ENCODE measurements at places on chromosomes 6 and 20.

DNA sequence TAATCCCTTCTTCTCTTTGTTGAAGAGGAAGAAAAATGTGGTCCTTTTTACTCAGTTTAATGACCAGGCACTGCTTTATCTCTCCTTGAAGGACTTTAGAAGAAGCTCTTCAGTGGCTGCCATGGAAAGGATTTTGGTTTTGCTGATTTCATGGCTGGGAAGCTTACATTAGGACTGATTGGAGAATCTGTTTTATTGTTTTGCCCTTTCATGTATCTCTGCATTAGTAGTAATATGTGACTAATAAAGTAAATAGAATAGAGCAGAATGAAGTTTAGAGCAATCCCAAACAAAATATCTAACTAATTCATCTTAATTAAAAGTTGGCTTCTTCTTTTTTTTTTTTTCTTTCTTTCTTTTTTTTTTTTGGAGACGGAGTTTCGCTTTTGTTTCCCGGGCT, 502.9 kb downstream of the HAO1 start:
- no peak for DNase-seq

DNA sequence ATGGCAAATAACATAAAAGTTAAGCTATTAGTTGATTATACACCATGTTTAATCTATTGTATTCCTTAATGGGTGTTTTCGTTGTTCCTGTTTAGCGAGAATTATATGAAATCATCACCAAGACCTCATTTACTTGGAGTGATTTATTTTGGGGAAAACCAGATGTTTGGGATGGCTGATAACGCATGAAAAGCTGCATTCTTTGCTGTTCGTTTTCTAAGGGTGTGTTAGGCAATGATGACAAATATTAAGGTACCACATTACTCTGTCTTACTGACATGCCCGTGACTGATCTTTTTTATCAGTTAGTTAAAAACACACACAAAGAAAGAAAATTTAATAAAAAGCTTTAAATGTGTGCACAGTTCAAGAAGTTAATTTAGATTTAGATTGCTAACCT, 176.4 kb downstream of the ZFP64 start:
- no peak for DNase-seq

- peak; percentile 60 for DNase-seq
These were observed 32.5 kb downstream of the MUC22 start for GRCh38 chr6:31042806-31043205.

- no peak for DNase-seq
These were observed 174.0 kb downstream of the MRPL14 start for GRCh38 chr6:43953256-43953655.

GRCh38 chr6:113645986-113646385, 211.2 kb upstream of the MARCKS start:
- no peak for DNase-seq

- no peak for DNase-seq
These were observed 125.2 kb downstream of the TBC1D7 start for GRCh38 chr6:13203145-13203544.

DNA sequence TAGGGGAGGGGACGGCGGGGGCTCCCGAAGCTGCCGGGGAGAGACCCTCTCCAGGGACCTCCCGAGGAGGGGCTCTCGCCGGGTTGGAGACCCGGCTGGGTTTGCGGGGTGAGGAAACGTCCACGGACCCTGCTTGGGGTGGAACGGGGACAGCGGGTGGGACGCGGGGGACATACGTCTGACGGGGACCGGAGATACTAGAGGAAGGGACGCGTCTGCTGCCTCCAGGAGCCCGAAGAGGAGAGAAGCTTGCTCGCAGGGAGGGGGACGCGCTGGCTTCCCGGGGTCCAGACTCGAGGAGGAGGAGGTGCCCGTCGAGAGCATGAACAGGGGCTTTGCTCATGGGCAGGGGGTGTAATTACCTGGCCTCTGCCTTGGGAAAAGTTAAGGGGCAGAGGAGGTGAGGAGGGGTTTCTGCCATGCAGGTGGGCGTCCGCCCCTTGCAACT, 593 bp downstream of the DNMT3B start:
- no peak for DNase-seq

GRCh38 chr20:17358854-17359253, 132.0 kb downstream of the PCSK2 start:
- DNase-seq, result no peak

DNA sequence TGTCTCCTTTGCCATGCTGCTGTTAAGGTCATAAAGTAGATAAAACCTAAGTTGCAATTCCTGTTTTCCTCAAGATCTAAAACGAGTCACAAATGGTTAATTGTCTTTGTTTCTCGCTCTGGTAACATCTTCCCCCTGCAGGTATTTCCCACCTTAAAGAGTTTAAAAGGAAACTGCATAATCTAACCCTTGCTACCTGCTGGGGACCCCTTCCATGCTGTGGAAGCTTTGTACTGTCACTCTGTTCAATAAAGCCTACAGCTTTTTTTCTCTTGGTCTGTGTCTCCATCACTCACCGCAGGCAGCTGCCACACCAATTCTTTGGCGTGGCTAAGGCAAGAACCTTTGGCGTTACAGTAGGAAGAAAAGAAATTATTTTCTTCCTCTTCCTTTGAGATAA, 117.7 kb upstream of the GJE1 start:
- no peak for DNase-seq

GRCh38 chr6:97032955-97033354, 108.4 kb downstream of the KLHL32 start:
- DNase-seq, result peak; percentile 14

DNA sequence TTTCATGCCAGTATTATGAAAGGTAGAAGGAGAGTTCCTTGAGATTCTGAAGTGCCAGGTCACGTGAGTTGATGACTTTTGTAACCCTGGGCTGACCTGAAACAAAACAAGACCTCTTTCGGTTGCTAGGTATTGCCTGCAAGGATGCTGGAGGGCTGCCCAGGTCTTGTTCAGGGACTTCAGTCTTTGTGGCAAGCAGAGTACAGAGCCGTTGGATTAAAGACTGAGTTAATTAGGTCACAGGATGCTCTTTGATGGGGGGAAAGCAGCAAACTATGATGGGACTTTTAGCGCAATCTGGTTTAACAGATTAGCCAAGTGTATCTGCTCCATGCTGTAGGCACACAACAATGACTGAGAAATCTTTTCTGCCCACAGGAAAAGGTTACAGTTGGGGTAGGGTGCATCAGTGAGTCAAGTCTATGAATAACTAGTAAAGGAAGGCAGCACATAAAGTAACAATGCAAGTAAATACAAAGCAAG, 12.8 kb upstream of the ELOVL5 start:
- DNase-seq, result no peak

DNA sequence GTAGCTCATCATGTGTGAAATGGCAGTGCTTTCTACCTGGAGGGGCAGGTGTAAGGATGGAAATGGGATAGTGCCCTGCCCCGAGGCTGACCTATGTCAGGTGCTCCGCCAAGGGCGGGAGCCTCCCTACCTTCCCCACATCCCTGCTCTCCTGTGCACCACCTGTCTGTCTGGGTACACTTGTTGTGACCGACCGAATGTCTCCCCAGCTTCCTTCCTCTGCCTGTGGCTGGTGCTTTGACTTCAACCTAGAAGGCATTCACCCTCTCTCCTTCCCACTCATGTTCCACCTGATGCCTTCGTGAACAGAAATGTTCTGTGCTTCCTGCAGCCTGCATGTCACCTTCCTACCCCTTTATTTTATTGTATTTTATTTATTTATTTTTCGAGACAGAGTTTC, 114.8 kb downstream of the SCML4 start:
- DNase-seq, result no peak

DNA sequence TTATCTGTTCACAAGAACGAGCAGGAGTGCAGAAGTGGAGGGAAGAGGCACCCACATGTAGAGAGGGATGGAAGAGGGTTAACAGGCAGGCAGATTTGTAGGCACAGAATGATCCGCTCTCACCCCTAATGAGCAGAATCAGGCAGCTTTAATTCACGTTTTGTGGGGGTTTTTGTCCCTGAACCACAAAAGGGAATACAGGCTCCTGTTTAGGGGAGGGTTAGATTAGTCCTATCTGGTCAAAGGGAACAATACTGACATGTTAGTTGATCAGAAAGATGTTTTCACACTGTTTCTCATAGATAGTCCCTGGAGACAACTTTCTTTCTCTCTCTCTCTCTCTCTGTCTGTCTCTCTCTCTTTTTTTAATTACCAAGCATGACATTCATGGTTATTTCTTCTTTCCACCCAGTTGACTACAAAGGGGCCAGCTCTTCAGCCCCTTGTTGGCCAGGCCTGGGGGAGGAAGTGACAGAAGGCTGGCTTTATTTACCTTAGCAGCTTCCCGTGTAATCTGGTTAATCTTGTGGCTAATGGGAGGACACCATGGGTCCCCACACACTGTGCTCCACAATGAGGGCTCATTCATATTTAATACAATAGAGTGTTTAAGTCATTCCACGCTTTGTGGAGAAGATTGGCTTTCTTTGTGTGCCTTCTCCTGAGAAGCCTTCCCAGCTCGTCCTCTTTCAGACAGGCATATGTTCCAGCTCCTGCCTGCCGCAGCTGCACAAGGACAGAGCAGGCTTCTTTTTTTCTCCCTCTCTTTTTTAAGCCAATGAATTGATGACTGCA, 958.8 kb downstream of the TFAP2A start:
- no peak for DNase-seq
